ENCODE measurements at places on chromosomes 7 and 10.

DNA sequence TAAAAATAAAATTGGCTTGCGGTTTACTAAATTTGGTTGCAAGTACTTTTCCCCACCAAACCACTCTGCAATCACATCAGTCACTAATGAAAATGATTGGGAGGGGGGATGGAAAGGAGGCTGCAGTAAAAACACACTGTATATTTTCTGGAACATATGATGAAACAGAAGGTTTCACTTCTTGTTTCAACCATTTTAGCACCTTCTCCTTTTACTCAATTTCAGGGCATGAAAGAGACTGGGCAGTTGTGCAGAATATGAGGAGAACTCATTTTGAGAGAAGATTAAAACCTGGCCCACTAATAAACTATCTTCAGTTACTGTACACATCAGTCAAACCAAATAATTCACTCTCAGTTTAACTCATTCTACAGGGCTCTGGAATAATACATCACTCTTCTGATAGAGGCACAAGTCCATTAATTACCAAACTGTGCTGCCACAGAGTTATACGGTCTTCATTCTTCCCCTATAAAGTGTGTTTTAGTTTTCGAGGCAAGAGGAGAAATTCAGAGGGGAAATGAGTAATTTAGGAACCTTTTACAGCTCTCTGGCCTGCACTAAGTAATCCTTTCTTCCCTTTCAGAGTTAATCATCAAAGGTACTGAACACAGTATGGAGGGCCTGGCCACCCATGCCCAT lies 25.5 kb downstream of the JAZF1 start:
- no peak for DNase-seq

DNA sequence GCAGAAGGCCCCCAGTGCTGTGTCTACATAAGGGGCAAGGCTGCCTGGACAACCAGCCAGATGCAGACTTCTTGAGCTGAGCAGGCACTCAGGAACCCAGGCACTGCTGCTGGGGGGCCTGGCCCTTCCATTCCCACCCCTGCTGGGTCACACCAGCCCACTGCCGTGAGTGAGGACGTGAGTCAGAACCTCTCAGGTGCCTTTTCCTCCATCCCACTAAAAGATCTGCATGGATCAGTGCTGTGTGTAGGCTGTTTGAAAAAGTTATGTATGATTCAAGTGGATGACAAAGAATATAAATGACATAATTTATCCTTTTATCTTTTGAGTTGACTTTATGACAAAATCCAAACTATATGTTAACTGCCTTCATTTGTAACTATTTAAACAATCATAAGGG lies 499.3 kb downstream of the INHBA start:
- DNase-seq, result no peak

DNA sequence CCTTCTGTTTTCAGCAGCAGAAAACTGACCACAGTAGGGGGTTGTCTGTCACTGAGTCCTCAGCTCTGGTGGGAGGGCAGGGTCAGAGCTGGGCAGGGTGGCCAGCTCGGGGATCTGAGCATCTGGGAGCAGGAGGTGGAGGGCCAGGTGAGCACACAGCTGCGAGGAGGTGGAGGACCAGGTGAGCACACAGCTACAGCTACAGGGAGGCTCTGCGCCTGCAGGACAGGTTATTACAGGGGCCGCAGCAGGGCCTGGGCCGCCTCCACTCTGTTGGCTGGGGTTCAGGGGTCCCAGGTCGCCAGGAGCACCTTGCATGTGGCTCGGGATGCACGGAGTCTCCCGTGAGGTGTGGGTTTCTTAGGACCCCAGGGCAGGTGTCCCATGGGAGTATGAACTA lies 52.4 kb upstream of the PRKAR1B start:
- no peak for DNase-seq

DNA sequence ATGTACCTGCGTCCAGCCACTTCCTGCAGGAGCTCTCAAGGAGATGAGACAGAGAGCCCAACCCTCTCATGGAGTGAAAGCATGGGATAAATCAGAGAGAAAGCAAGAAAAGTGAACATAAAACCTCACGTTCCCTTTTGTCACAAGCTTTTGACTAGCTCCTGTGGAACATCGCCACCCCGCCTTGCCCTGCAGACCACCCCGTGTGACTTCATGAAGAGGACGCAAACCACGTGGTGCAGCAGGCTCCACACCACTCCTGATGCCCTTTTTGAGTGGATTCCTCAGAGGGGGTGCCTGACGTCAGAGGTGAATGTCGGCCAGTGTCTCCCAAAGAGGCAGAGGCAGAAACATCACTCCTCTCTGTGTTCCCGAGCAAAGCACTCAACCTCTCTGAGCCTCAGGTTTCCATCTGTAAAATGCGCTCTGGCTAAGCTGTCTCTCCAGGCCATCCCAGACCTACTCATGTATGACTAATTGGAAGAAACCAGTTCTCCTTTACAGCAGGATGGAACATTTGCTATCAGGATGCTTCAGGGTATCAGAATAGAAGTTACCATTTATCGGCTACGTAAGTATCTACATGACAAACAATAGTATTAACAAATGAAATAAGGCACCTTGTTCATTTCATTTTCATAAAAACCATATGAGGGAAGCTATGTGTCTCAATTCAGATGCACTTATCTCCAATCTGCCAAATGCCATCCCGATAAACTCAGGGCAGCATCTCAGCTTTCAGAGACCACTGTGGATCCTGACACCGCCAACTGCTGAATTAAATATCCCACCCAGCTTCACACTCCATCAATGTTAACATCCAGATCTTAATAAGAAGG lies 5.3 kb downstream of the ZNF488 start:
- no peak for DNase-seq

- DNase-seq, result peak; percentile 57
These were observed 7.2 kb upstream of the SRI start for GRCh38 chr7:88226886-88227516.

GRCh38 chr7:9507290-9507689 lies 1073.9 kb downstream of the NXPH1 start:
- peak; percentile 44 for DNase-seq

GRCh38 chr7:51223505-51223904 lies 93.1 kb downstream of the COBL start:
- no peak for DNase-seq

- no peak for DNase-seq
These were observed 64.0 kb downstream of the MTPAP start for GRCh38 chr10:30284865-30285594.
